CD4-positive, alpha-beta memory T cell (primary cell): ENCODE measurements at places on chromosomes 1 and 21.
A peak's percentile ranks its signal among the peaks of the same experiment; 100 is the strongest.

DNA sequence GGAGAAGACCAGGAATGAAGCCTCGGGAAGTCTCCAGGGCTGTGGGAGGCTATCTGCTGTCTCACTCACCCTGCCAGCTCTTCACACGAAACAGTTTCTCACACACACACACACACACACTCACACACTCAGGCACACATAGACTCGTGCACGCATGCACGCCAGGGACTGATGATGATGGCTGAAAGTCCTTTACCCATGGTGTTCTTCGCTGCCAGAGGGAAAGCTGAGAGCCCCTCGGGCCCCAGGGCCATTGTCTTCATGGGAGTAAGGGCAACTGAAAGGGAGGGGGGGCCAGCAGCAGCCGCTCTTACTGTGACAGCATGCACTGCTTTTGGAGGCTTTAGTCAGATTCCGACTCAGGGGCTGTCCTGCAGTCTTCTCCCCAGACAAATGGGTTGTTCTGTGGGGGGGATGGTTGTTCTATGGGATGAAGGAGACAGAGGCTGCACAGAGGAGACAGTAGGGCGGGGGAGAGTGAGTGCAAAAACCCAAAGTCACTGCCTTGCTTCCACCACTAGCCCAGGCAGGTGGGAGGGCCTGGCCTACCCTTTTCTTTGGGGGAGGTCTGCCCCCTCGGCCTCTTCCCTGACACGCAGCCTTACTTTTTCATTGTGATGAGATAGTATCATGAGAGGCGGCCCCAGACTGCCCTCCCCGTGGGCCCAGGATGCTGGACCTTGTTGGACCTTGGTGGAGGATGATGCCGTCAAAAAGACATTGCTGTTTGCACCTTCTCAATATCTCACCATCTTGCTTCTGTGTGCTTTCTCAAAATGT is 29.0 kb downstream of the STUM start:
- H3K36me3 ChIP-seq: no peaks in the 10 kb centered on the region
- H3K27me3 ChIP-seq: no peaks in the 10 kb centered on the region
- H3K4me1 ChIP-seq: no peaks in the 10 kb centered on the region

DNA sequence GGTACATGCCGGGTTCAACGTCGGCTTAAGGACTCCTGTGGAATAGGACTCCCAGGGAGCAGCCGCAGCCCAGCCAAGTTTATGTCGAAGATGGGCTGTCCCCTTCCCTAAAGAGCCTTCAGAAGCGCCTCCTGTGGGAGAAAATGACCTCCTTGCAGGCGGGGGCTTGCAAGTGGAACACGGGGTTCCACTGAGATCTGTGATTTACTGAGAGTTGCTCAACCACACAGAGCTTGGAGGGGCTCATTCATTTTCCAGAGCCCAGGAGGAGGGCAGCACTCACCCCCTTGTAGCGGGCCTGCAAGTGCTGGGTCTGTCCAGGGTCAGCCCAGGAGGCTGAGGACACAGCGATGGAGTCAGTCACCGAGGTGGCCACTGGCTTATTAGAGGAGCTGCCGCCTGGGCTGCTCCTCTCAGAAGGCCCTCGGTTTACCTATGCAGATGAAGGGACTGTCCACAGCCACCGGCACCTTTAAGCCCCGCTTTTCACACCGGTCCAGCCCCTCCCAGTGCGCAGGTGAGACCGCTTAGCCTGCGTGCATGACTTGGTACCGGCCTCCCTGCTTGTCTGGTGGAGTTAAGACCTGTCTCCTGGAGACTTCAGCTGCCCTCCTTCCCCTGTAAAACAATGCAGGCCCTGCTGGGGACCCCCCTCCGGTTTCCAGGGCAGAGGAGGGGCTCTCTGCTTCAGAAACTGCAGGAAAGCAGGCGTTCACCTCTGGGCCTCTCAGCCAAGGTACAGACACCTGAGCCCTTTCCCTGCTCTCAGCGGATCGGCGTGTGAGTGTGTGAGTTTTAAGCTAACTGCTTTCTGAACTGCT is 57.5 kb downstream of the ATP5PO start:
- H3K27me3 ChIP-seq: no peaks in the 10 kb centered on the region
- no peak for DNase-seq
- H3K27ac ChIP-seq: no peak overlapping the region
- H3K4me1 ChIP-seq: no peaks in the 10 kb centered on the region

DNA sequence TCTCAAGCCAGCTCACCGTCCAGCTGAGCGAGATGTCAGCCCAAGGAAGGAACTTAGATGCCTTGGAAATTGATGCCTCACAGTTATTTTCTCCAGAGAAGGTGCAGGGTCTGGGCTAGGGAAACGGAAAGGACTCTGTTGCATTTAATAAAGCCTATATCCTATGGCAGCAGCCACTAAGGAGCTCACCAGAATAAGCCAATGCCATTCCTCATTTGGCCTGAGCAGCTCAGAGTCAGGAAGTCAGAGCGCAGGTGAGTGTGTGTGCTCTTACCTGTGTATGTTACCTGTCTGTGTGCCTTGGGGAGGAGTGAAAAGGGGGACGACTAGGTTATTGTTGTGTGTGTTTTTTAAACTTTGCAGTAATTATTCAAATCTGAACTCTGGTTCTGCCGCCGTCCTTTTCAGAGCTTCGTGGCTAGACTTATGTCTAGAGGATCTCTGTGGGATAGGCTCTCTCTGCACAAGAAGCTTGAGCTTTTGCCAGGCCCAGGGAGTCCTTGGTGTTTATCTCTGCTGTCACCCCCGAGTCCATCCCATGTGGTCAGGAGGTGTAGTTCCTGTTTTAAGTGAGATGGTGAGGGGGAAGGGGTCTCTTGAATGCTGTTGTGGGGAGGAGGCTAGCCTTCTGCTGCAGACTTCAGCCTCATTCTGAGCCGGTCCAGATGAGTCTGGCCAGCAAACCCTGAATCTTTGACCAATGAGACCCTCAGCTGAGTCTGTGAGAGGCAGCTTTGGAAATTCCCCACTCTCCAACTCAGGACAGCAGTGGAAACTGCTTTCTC is 2.4 kb downstream of the TMCC2 start:
- H3K4me1 ChIP-seq: peaks cover 25% of the 10 kb centered on the region
- no peaks in the 10 kb centered on the region for H3K36me3 ChIP-seq

DNA sequence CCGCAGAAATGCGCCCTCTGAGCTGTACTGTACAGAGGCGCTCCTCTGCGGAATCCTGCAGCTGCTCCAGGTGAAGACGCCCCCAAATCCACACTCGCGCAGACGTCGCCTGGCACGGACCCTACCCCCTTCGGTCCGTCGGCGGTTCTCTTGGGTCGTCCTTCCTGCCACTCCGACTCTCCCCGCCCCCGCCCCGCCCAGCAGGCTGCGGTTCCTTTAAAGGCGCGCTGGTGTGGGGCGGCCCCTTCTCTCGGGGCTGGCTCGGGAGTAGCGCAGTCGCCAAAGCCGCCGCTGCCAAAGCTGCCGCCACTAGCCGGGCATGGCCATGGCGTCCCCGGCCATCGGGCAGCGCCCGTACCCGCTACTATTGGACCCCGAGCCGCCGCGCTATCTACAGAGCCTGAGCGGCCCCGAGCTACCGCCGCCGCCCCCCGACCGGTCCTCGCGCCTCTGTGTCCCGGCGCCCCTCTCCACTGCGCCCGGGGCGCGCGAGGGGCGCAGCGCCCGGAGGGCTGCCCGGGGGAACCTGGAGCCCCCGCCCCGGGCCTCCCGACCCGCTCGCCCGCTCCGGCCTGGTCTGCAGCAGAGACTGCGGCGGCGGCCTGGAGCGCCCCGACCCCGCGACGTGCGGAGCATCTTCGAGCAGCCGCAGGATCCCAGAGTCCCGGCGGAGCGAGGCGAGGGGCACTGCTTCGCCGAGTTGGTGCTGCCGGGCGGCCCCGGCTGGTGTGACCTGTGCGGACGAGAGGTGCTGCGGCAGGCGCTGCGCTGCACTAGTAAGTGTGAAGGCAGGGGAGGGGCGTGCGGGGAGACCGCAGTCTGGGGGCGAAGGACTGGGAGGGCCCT is at the start of gene RASSF5:
TSS of gene RASSF5 (plus strand) at position 248 of the 846 bp plus-strand sequence. CDS start at position 320, 72 bp downstream.
- H3K27me3 ChIP-seq: peaks cover 4% of the 10 kb centered on the region
- peak; percentile 79 for DNase-seq
- no peaks in the 10 kb centered on the region for H3K36me3 ChIP-seq
- H3K27ac ChIP-seq: no peak within 1 kb of the TSS
- H3K4me3 ChIP-seq: peak within 1 kb of the TSS; percentile 39

- no peaks in the 10 kb centered on the region for H3K27me3 ChIP-seq
- H3K27ac ChIP-seq: no peak overlapping the region
- DNase-seq: no peak
- H3K36me3 ChIP-seq: no peaks in the 10 kb centered on the region
- H3K4me1 ChIP-seq: no peaks in the 10 kb centered on the region
Observed at GRCh38 chr1:68782890-68783289, 286.0 kb upstream of the DEPDC1 start.
